ENCODE measurements at places on chromosomes 7 and 10.

DNA sequence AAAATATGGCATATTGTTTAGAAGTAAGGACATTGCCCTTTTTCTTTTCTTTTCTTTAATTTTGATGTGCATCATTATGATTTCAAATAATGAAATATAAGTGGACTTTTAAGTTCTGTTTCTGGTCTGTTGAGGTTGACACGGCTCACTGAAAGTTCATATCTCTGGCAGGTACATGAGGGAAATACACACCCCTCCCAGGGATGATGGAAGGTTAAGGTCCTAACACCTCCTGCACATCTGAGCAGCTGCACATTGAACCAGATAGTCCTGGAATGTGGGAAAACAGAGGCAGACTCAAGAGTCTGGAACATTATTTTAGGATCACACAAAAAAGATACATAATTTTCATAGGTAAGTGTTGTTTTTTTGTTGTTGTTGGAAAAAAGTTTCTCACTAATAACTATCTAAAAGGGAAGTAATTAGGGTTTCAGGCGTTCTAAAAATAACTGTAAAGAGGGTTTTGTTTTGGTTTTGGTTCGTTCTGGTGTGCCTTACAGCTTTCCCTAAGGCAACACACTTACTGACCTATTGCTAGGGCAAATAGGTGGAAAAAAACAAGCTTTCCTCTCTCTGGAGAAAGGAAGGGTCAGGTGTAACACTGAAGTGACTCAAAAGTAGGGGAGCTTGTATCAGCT is 201.2 kb upstream of the PRKCQ start:
- DNase-seq: no peak

GRCh38 chr10:94005050-94005449 is 11.3 kb downstream of the PLCE1 start:
- no peak for DNase-seq

GRCh38 chr10:128065881-128066534 is 60.2 kb downstream of the MKI67 start:
- DNase-seq: no peak

GRCh38 chr10:34341473-34341872 is 473.6 kb downstream of the PARD3 start:
- no peak for DNase-seq

GRCh38 chr10:59872892-59873463 is 33.4 kb downstream of the CCDC6 start:
- DNase-seq: peak; percentile 85

GRCh38 chr7:40135317-40135610 is 459 bp downstream of the SUGCT start:
- peak; percentile 89 for DNase-seq

DNA sequence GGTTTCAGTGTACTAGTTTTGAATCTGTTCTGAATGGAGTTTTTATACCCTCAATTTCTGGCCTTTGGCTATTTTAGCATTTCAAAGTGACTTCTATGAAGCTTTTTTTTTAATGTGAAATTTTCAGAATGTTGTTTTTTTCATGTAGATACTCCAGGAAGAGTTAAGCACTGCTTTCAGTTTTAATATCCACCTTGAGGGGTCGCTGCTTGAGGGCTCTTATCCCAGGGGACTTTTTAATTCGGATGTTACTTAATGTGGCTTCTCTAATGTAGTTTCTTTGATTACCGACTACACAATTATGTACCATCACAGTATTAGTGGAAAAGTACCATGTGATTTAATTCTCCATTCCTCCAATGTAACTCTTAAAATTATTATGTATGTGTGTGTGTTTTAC is 5.2 kb downstream of the IFIT5 start:
- DNase-seq: no peak

- no peak for DNase-seq
These were observed 158.6 kb upstream of the LYZL1 start for GRCh38 chr10:29130190-29130673.

DNA sequence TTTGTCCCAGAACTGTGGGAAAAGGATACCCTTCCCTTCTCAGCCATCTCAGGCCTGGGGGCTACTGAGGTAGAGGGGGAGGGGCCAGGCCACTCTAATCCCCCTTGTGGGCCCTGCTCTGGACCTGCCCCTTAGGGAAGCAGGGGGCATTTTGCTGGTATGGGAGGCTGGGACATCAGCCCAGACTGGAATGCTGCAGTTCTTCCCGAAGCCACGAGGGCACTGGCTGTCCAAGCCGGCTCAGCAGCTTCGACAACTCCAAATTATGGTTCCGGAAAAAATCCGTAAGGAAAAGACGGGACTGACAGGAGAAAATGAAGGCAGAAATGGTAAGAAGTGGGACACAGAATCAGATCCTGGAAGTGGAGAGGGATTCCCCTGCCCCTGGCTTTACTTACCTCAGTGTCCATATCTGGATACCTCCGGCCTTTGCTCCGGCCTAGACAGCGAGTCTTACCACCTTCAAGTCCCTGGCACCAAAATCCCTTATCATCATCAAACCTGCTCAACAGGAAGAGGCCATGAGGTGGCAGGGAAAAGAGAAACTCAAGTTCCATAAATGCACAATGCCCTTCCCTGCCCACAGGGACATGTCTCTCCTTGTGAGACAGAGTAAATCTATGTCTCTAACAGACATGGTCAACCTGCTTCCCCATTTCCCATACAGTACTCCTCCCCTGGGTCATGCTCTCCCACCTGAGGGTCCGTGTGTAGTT is 9.0 kb downstream of the NDST2 start:
- DNase-seq: no peak

- DNase-seq: no peak
These were observed 592 bp upstream of the PIK3CG start for GRCh38 chr7:106864298-106865081.

DNA sequence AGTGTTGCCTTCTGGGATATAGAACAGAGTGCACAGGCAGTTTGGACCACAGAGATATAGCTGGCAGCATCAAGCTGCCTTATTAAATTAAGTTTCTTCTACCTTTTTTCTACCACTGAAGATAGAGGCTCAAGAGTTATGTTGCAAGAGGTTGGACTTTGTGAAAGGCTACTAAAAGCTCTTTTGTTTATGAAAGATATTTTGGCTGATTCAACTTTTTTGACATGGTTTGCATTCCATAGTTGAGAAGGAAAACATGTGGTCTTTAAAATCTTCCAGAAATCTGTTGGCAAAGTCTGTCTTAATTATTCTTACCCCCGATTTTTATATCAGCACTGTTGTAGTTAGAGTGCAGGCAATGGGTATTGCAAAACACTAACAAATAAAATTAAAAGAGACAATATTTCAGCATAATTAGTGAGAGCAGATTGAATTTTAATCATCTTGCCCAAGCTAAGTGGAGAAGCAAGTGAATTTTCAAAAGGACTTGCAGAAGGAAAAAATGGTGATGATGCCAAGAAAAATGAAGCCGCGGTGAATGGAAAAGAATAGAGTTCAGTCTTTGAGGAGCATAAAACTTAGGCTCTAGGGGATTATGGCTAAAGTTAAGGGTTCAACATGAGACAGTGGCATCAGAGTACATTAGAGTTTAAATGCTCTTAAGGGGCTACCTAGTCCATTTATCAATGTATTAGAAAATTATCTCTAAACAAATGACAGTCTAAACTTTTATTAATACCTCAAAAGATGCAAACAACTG is 450.9 kb upstream of the CNTNAP2 start:
- DNase-seq: no peak

DNA sequence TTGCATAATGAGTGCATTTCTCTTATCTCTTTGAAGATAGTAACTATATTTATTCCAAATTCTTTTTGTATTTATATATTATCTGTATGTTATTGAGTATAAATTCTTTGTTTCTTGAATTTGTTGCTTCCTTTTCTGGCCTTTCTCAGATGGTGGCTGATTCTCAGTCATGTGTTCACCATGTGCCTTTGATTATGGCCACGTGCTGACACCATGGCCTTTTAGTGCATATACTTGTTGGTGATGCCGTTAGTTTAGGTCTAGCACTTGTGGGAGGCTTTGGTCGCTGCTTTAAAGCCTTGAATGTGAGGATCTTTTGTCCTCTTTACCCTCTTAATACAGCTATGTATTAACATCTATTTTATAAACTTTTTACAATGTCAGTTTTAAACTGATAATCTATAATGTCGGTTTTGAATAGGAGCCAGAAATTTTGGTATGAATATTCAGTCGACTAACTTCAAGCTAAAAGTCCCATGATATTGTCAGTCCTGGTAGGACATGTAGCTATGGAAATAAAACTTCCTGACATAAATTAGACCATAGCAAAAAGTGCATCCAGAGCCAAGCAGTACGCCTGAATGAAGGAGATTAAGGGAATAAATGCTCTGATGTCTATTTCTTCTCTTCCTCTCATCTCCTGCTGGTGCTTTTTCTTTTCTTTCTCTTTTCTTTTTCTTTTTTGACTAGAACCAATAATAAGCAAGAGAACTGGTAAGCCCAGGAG is 130.3 kb downstream of the GNAI1 start:
- no peak for DNase-seq

DNA sequence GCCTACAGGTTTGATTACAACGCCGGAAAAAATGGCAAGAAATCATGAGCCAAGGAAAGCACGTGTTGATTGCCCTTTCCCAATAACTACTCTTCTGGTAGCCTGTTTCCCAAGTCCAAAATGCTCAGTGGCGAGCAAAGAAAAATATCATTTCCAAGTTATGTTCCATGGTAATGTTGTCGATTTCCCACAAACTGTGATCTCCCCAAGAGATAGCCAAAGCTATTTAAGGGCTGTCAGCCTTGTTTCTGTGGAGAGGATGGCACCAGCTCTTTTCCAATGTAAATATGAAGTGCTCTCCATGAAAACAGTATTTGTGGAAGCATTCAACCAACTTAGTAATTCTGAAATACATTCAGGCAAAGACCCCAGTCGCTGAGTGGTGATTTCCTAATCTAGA is 232.5 kb upstream of the AOAH start:
- no peak for DNase-seq

DNA sequence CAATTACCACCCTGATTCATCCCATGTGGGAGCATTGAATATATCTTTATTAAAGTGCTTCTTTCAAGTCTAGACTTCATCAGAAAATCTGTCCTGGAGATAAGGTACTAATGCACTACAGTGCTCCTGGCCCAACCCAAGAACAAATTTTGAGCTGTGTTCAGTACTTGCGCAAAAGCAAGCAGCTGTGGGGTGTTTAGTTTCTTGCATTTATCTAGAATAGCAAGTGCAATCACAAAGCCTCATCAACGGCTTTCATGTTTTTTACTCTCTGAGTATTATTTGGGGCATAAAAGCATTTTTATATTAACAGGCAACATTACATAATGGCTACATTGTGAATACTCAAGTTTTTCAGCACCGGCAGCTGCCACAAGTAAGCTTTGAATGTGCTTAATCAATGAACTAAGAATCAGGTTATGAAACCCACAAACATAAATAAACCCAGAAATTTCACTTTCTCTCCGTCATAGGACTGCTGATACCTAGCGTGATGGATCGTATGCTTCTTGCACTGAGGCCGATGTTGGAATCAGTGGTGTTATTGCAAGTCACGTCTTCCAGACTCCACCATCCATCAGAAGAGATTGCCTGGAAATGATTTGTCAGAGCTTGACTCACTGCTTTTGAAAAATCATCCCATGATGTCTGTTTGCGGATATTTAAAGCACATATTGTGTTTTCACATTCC is 113.1 kb downstream of the CTTNBP2 start:
- DNase-seq: no peak

- no peak for DNase-seq
These were observed 134.8 kb upstream of the KLF6 start for GRCh38 chr10:3919709-3920308.

DNA sequence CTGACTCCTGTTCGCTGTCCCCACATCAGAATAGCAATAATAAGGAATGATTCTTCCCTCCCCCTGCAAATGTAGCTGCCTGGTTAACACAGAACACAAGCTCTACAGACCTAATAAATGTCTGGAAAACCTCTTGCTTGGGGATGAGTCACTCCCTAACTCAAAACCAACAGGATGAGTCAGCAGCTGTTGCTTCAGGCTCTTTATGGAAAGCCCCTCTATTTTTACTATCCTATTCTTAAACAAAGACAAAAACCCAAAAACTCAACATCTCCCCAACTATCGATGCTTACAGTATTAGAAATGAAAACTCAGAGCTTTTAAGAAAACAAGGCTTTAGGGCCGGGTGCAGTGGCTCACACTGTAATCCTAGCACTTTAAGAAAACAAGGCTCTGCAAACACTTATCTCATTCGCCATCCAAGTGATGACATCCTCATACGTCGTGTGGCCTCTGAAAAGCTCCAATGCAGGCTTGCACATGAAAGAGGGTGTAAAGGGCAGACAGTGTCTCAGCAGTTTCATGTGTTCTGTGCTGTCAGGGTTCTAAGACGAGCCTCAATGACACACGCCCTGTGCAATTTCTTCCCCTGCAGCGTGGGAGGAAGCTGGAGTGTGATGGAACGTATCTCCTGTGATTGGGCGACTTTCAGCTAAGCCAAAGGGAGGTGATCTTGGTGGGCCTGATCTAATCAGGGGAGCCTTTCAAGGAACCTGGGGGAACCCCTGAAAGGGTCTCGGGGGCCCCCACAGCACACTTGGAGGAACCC is 70.1 kb downstream of the AMZ1 start:
- no peak for DNase-seq

DNA sequence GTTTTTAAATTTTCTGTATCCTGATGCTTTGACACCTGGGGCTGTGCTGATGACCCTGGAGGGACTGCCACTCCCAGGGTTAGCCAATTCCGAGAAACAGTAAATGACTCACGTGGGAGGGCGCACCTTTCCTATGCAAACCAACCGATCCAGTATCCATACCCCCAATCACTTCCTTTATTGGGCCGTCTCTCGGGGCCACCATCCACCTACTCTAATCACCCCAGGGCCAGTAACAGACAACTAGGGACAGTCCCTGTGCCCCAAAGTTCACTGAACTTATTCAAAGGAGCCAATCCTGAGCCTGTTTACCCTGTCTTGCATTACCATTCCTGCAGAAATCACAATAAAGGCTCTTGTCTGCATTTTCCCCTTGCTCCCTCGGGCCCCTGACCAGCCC is 6.6 kb upstream of the LGI1 start:
- no peak for DNase-seq

DNA sequence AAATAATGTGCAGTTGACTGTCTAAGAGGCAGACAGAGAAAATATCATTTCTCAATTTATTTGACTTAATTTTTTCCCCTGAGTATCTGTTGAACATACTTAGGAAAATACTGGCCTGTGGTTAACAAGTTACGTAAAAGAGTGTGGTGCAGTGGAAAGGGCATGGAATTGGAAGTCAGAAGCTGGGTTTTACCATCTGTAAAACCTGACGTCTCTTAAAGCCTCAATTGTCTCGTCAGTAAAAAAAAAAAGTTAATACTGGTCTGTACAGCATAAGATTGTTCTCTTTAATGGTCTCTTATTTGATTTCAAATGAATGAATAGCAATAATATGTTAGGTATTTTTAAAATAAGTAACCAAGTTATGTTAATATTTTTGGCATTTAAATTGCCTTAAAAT is 67.8 kb downstream of the PHTF2 start:
- no peak for DNase-seq

GRCh38 chr10:81309041-81309552 is 565.9 kb upstream of the NRG3 start:
- no peak for DNase-seq

DNA sequence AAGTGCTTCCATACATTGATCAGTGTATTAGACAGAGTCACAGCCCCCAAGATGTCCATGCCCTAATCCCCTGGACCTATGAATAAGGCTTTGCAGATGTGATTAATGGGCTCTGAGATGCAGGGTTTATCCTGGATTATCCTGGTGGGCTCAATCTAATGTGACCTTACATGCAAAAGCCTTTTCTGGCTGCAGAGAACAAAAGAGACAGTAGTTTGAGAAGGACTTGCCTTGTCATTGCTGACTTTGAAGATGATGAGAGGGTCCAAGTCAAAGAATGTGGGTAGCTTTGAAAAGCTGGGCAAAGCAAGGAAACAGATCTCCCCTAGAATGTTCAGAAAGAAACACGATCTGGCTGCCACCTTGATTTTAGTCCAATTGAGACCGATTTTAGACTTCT is 238.7 kb downstream of the CCSER2 start:
- DNase-seq: no peak
